ENCODE measurements at places on chromosomes 7 and 10.

DNA sequence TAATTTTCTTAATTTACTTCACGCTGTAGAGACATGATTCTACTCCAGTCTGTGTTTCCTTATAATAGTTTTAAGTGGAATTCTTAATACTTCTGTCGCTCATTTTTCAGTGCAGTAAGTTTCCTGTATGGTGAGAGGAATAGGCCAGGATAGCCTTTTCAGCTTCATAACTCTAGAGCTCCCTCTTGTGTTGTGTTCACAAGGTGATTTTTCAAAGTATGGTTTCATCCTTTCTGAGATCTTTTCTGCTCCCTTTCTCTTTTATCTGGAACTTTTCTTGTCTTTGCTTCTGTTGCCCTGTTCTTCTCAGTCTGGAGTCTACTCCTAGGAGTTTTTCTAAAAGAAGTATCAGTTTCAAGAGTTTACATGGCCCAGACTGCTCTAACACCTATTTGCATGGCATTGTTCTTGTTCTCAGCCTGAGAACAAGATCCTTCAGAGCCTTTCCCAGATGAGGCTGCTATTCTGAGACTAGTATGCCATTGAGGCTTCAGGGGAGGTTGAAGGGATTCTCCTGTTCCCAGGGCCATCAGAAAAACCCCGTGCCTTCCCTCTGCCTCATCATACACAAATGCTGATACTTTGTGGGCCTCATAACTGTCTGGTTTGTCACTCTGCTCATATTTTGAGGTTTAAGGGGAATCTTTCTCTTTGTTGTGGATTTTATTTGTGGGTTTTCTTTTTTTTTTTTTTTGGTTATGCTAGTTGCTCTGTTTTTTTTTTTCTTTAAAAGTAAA lies 21.8 kb downstream of the NET1 start:
- peak; percentile 25 for DNase-seq

GRCh38 chr10:111084366-111085255 lies 7.8 kb downstream of the ADRA2A start:
- DNase-seq, result no peak

GRCh38 chr7:34299066-34299465 lies 359.0 kb upstream of the NPSR1 start:
- DNase-seq, result no peak

- peak; percentile 83 for DNase-seq
These were observed 25.1 kb upstream of the ZRANB1 start for GRCh38 chr10:124916585-124917427.

Data from SHP77 treated with DMSO at 0.1 percent for 48 hours (cell line).